Activated T-cell treated with anti-CD3 and anti-CD28 coated beads, Interleukin-2, amount 50 U/mL, for 24 hours (primary cell): ENCODE measurements at places on chromosomes 7 and 10.

- no peak for DNase-seq
These were observed 49.3 kb downstream of the HIP1 start for GRCh38 chr7:75689246-75690099.

GRCh38 chr10:67837541-67838314 is at the start of gene DNAJC12:
TSS of gene DNAJC12 (minus strand) at chr10:67838188. CDS start at chr10:67838011, 177 bp downstream.
- DNase-seq: no peak

DNA sequence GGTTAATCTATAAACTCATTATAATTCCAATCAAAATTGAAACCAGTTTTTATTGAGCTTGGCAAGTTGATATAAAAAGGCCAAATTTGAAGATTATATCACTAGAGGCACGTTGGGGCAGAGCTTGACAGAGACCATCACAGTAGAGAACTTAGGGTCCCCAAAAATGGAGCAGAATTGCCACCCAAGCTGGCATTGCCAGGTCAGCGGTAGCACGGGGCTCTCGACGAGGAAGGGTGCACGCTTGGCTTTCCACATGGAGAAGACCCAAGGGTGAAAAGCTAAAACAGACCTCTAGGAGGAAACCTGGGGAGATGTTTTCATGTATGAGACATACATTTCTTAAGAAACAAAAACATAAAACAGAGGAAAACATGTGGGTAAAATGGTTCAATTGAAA is 4.3 kb upstream of the JAKMIP3 start:
- DNase-seq: no peak

GRCh38 chr10:19947656-19948055 is 131.4 kb downstream of the PLXDC2 start:
- no peak for DNase-seq

DNA sequence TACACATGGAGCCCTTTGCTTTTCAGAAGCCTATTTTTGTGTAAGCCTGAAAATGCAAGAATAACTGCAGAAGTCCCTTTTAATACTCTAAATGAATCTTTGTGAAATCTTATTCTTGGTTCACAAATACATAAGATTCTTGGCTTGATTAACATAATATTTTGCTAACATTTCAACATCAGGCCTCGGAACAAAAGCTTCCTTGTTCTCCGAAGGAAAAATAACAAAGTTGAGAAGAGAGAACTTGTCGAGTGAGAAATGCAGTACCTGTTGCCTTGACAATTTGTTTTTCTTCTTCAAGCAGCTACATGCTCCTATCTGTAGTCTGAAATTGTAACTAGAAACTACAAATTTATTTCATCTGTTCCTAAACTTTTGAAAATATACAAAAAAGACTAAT is 8.5 kb downstream of the NT5C2 start:
- DNase-seq: no peak

GRCh38 chr10:132447446-132448247 is 50.6 kb downstream of the PWWP2B start:
- peak; percentile 83 for DNase-seq

DNA sequence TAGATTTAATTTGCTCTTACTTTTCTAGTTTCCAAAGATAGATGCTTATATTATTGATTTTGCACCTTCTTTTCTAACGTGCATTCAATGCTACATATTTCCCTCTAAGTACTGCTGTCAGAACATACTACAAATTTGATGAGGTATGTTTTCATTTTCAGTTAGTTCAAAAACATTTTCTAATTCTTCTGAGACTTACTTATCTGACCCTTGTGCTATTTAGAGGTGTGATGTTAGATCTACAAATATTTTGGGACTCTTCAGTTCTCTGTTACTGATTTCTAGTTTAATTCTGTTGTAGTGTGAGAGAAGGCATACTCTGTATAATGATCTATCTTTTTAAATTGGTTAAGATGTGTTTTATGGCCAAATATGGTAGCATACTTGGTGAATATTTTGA is 97.8 kb upstream of the TMEM168 start:
- no peak for DNase-seq

- DNase-seq: no peak
These were observed 6.5 kb downstream of the MNX1 start for GRCh38 chr7:157003756-157004520.

GRCh38 chr7:130972201-130972600 is 238.2 kb upstream of the KLF14 start:
- DNase-seq: no peak

DNA sequence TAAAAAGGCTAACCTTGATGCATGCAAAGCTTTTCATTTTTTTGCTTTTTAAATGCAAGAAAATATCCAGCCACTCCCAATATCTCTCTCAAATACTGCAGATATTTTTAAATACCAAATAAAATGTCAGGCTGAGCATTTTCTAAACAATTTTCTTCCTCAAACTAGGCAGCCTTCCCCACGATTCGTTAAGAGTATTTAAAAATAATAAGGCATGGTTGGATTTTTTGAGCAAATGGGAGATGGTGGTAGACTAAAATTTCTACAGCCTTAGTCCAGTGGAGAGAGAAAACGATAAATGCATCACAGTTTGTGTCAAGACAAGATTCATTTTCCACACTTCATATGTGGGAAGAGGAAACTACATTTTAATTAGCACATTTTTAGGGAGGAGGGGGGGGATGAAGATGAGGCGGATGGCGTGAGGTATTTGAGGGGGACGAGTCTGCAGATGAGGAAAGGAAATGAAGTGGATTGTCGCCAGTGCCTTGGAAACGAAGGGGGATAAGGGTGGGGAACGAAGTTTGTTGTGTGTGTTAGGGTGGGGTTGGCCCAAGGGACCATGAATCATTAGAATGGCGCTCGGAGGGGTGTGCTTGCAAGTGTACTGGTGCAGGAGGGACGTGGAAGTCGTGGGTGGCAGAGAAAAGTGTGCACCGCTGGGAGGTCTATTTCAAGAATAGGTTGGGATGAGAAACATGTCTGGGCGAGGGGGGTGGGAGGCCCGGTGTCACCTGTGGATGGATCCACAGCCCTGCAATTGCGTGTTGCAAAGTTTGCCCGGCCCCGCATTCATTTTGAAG is 1.2 kb upstream of the ADD3 start:
- no peak for DNase-seq

- DNase-seq: no peak
These were observed 213.6 kb upstream of the TBX20 start for GRCh38 chr7:35467456-35467978.

- no peak for DNase-seq
These were observed 14.8 kb downstream of the CHAT start for GRCh38 chr10:49628599-49628998.
